ENCODE measurements at places on chromosomes 1 and 21.
A peak's percentile ranks its signal among the peaks of the same experiment; 100 is the strongest.

- no peak for DNase-seq
Measured at GRCh38 chr1:196875935-196876334, 11.9 kb upstream of the CFHR4 start.

- no peak for DNase-seq
Measured at GRCh38 chr1:15350151-15350550, 59.5 kb upstream of the EFHD2 start.

DNA sequence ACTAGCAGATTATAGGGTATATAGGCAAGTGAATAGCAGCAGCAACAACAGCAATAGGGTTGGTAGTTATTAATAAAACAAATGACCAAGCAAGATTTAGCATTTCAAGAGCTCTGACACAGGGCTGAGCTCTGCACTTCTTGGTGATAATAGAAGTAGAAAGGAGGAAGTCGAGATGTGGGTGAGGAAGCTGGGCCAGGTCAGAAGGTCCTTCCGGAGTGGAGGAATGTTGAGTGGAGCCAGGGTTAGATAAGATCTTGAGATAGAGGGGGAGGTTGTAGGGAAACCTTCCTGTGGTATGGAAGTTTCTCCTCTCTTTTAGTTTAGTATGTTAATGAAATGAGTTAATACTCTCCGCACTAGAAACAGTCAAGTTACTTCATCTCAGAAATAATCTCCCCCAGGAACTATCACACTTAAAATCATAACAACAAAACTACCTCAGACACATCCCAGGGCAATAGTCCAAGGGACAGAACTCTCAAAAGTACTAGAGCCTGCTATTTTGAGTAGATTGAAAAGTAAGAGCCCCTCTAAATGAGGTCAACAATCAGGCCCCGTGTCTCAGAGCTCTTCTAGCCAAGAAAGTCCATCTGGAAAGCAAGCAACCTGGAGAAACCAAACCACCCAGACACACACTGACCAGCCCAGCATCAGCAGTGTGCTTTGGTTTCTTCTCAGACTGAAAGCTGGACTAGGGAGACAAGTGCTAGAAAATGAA is 45.4 kb upstream of the ATP1B1 start:
- DNase-seq = no peak

DNA sequence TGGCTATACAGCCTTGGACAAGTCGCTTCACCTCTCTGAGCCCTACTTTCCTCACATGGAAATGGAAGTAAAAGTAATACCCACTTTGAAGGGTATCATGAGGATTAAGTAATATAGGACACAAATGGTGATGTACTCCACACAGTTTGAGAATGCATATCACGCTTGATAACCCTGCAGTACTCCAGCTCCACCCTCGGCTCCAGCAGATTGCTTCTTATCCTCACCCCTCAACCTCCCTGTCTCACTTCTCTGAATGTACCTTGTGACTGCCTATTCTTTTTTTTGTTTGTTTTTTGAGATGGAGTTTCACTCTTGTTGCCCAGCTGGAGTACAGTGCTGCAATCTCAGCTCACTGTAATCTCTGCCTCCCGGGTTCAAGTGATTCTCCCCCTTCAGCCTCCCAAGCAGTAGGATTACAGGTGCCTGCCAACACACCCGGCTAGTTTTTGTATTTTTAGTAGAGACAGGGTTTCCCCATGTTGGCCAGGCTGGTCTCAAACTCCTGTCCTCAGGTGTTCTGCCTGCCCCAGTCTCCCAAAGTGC is 55.5 kb downstream of the LDLRAD2 start:
- no peak for DNase-seq

- no peak for DNase-seq
Measured at GRCh38 chr1:173417563-173417962, 59.6 kb upstream of the PRDX6 start.

DNA sequence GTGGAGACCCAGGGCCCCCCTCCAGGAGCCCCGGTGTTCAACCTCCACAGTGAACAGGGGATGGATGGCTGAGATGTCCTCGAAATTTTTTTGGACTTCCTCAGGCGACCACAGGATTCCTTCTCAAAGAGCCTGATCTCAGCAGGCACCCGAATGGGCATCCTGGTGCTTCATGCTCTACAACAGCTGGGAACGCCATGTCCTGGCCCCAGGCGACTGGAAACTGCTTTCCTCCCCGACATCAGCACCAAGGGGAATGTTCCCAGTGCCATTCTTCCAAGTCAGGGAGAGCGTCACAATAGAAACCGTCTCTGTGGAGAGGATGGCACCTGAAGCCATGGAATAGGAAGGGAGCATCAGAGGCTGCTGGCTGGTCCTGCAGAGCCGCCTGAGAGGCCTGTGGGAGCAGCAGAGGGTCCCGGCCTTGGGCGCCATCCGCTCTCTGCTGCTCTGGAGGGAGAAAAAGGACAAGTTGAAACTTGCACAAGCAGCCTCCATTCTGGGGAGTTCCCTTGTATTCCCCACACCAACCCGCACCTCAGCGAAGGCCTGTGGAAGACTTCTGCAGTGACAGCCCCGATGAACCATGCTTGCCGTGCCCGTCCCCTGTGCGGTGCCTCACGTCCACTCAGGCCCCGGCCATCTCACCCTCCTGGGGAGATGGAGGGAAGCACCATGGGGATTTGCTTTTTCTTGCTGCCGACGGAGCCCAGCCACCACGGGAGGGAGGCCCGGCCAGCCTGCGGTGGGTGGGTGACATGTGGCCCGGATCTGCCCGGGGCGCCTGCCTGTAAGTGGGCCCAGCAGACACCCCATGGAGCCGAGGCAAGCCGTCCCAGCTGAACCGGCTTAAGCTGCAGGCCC is 2.3 kb upstream of the ADARB1 start:
- DNase-seq = no peak

DNA sequence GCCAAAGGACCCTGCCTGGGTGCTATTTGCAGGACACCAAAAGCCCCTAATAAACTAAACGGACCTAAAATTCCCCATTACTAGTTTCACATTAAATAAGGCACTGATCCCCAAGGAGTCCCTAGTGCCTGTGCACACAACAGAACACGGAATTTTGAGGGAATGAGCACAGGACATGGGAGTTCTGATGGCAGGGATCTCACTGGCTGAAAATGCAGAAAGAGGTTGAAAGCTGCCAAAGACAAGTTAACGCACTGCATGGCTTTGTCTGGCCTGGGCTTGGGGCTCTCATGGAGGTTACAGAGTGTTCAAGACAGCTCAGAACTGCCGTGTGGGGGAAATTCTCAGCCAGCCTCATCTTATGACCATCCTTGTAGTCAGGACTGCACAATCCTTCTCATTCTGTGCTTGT is 15.6 kb upstream of the ATP1B1 start:
- DNase-seq = no peak

- no peak for DNase-seq
Measured at GRCh38 chr1:205339197-205339702, 17.5 kb downstream of the KLHDC8A start.

DNA sequence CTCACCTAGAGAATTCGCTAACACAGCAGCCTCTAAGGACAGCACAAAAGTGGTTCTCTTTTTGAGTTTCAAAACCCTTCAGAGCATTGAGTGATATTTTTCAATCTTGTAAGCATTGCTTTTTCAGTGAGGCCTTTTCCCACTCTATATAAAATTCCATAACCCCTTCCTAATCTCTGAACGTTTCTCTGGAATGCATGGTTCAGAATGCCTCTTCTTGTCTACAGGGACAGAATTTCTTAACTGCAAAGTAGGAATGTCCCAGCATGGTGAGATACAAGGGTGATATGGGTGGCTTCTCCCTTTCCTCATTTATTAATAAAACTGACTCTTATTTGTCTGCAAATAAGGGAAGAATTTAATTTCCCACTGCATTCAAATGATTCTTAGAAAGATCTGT is 377.9 kb downstream of the LTN1 start:
- DNase-seq = no peak

DNA sequence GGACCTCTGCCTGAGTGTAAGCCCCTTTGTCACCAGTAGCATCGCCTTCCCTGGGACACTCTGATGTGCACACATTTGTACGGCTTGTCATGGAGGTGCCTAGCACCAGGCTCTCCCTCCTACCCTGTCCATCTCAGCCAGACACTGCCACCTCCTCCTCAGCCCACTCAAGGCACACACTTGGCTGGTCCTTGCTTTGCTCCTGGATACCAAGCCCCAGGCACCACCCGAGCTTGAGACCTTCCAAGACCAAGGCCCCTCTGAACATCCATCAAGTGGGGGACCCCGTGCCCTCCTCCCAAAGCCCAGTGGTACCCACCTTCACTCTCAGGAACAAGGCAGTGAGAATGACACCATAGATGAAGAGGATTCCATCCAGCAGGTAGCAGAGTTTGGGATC is 78.0 kb downstream of the CD247 start:
- DNase-seq = no peak

DNA sequence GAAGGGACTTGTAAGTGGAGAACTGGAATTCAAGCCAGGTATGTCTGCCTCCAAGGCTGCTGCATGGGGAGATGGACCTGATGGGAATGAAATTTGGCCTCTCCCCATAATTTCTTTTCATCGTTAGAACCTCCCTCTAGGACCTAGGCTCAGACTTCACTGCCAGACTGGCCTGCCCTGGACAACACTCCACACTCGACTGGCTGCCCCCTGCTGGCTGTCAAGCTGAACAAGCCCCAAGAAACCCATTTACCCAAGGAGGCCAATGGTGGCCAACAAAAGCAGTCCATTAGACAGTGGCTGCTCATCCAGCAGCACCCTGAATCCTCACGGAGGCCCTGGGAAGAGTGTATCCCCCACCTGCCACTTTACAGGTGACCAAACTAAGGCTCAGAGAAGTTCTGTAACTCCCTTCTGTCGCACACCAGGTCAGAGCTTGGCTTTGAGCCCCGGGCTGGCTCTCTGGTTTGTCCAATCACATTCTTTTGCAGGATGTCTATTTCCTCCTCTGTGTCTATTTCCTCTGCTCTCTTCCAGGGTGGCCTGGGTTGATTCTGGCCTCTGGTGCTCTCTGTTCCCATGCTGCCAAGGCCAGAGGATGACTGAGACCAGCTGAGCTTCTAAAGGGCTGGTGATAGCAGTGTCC is 3.8 kb downstream of the RNF186 start:
- DNase-seq = peak; percentile 14

- no peak for DNase-seq
Measured at GRCh38 chr21:41362605-41363369, 960 bp downstream of the MX2 start.

DNA sequence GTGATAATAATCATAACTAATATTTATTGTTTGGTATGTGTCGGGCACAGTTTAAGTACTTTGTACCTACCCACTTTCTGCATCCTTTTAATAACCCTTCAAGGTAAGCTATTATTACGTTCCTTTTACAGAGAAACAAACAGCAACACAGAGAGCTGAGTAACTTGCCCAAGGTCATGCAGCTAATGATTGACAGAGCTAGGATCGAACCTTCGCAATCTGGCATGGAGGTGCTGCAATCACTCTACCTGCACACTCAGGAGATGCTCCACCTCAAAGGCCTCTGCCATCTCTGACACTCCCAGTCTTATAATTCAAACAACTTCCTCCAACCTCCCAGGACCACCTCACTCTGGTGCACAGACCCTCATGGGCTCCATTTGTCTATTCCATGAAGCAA is 137.2 kb downstream of the DMRTA2 start:
- no peak for DNase-seq

DNA sequence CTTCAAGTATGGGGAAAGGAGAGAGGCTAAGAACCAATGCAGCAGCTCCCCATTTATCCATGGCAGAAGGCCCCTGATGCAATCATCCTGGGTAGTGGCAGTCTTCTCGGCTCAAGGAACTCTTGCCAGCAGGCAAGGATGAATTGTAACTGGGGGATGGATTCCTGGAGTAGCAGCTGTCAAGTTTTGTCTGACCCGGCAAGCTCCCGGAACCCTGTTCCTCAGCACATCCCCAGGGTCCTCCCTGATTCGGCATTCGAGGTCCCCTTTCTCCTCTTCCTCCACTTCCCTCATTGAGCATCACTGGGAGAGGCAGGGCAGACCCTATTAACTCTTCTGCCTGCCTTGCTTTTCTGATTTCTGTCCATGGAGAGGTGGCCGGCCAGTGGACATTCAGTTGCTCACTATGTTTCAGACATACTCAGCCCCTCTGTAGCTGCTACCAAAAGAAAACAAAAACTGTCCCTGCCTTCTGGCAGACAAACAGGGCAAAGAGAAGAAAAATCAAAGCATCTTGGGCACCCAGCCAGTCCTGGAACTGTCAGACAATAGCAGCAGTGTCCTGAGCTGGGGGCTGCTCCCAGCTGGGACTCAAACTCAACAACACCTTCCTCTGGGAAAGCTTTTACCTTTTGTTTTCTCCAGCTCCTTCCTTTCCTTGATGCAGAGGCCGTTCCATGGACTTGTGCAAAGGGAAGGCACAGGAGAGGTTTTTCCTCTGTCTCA is 5.6 kb upstream of the PTCH2 start:
- DNase-seq = no peak

- DNase-seq = no peak
Measured at GRCh38 chr1:7372477-7373120, 398.5 kb upstream of the VAMP3 start.

DNA sequence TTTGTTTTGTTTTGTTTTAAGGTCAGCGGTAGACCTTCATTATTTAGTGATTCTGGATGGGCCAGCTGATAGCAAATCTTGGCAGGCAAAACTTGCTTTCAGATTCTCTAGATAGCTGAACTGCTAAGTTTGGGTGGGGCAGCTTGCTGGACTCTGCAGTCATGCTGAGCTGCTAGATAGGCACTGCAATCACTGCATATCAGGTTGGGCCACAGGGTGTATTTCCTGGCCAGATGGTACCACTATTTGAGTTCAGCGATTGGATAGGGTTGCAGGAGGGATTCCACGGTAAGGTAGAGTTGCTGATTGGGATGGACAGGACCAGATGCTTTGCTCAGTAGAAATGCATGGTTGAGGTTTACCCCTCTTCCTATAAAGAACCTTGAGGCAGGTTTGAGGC is 579.3 kb upstream of the ADGRL4 start:
- DNase-seq = no peak

- no peak for DNase-seq
Measured at GRCh38 chr21:33330726-33331125, 6.0 kb downstream of the IFNAR1 start.

DNA sequence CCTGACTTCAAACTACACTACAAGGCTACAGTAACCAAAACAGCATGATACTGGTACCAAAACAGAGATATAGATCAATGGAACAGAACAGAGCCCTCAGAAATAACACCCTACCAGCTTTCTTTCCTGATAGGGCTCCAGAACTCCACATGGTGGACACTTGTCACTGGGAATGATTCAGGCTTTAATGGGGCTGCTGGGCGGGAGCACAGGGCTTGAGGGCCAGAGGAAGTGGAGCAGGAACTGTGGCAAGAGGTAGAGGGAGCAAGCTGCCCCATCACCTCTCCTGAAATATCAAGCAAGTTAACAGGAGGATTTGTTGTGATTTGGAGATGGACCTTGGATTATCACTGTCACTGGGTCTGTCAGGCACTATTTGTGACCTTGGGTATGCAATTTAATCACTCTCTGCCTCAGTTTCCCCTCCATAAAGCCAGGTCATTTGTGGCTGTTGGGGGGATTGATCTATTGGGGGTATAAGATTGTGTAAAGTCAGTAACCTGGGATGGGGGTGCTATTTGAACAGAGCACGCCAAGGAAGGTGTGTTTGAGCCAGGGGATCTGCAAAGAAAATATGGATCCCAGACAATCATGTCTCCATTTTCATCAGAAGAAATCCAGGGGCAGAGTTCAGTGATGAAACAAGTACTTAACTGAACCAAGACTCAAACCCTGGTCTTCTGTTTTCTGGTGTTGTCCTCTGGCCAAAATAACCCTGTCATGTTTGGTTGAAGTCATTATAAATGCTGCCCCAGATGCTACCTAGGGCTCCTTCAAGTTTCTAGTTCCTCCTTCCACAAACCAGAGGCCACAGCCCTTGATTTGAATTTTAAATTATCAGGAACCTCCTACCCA is 25.2 kb downstream of the ETS2 start:
- DNase-seq = no peak
